ENCODE measurements at places on chromosomes 13 and 19.
A peak's percentile ranks its signal among the peaks of the same experiment; 100 is the strongest.

DNA sequence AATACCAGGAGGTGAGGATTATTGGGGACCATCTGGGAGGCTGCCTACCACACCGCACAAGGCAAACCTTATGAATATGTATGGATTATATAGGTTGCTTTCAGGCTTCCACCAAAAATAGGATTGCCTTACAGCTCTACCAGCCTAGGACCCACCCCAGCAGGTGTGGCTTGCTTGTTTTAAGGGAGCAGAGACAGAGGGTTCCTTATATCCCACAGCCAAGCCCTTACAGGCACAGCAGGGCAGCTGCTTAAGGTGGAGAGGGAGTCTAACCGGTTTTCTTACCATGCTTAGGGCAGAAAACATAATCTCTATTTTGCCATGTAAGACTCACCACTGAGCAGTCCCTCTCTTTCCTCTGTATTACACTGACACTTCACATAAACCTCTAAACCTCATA lies 16.1 kb upstream of the TTYH1 start:
- DNase-seq = no peak

- DNase-seq = no peak
Measured at GRCh38 chr19:11105014-11105636, 15.9 kb downstream of the LDLR start.

- DNase-seq = no peak
Measured at GRCh38 chr13:60347174-60347573, 49.8 kb upstream of the TDRD3 start.

GRCh38 chr13:20711301-20712044 lies 8.0 kb downstream of the IL17D start:
- no peak for DNase-seq

GRCh38 chr13:92849381-92849780 lies 377.2 kb upstream of the GPC6 start:
- no peak for DNase-seq

- DNase-seq = no peak
Measured at GRCh38 chr13:48710160-48710559, 56.4 kb downstream of the CYSLTR2 start.

DNA sequence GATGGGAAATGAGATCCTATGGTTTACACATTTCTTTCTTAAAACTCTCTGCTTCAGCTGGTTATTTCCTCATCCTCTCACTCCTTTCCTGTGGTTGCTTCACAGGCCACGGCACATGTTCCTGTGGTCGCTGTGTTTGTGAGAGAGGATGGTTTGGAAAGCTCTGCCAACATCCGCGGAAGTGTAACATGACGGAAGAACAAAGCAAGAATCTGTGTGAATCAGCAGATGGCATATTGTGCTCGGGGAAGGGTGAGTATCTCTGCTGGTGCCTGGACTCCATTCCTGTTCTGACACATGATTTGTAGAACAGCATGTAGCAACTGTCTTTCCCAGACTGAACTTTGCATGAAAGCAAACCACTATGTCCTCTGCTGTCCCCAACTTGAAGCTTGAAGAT lies 254.2 kb downstream of the ITGBL1 start:
- no peak for DNase-seq

GRCh38 chr19:33177417-33177979 lies 16.6 kb upstream of the LRP3 start:
- peak; percentile 97 for DNase-seq

GRCh38 chr13:30802501-30802900 lies 67.2 kb downstream of the ALOX5AP start:
- DNase-seq = no peak

- DNase-seq = no peak
Measured at GRCh38 chr13:32045537-32045936, 14.0 kb downstream of the FRY start.

GRCh38 chr13:51000571-51001260 lies 91.1 kb downstream of the RNASEH2B start:
- DNase-seq = peak; percentile 47

DNA sequence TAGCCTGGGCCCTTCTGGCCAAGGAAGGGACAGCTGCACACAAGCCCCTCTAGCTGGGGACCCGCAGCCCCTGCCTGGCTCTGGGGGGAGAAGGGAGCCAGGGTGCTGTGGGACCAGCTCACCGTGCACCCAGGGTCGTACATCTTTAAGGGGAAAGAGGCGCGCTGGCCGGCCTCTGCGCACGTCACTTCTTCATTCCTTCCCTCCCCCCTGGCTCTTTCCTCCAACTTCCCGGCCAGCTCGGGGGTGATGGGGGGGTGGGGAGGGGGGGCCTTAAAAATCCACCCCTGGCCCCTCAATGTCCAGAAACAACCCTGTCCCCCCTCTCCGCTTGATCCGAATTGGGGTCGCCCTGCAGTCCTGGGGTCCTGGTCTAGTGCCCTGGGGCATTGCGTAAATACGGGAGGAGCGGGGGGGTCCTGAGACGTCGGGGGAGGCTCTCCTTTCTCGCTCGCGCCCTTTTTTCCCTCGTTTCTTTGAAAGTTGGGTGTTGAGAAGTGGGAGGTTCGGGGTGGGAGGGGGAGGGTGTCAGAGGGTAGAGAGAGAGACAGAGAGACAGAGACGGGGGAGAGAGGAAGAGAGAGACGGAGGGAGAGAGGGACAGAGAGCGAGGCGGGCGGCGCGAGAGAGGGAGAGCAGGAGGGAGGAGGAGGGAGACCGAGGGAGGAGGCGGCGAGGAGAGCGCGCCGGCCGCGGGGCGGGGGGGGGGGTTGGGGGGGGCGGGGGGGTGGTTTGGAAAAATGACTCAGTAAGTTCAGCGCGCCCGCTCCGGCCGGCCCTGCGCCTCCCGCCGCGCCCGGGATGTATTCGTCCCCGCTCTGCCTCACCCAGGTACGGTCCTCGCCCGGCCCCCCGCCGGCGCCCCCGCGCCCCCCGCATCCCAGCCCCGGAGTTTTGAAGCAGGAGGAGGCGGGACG lies at the start of gene NFIC:
TSS of gene NFIC (plus strand) at position 748 of the 917 bp plus-strand sequence. CDS start at position 802, 54 bp downstream.
- DNase-seq = peak; percentile 8

GRCh38 chr19:52527956-52528351 lies 486 bp downstream of the ZNF808 start:
- DNase-seq = no peak

Measured in NCI-H2227 treated with DMSO at 0.1 percent for 48 hours (cell line).